ENCODE measurements at places on chromosomes 4 and X. TPM values are rescaled to one million over a fixed set of nuclear protein-coding genes. Genes with fewer than 3 reads are reported as not detected.

Gene ASB12
- total RNA-seq, result 23.8 TPM

Gene CSAG2
- total RNA-seq, result not detected

Gene POU3F4
- not detected for total RNA-seq

Gene TBL1X
- 8.9 TPM for total RNA-seq

Gene ODAPH
- not detected for total RNA-seq

Gene POU4F2
- not detected for total RNA-seq

Gene CSAG3
- not detected for total RNA-seq

Gene EDNRA
- 8.4 TPM for total RNA-seq

GRCh38 chr4:87220094-87220822 is at the start of gene KLHL8:
Gene KLHL8, minus strand, starts transcription at chr4:87220618. Its CDS starts 25,079 bp downstream, at chr4:87195539.
- DNase-seq, result peak; percentile 54

- DNase-seq, result no peak
Observed at GRCh38 chr4:152089584-152089983, 328.8 kb upstream of the GATB start.

DNA sequence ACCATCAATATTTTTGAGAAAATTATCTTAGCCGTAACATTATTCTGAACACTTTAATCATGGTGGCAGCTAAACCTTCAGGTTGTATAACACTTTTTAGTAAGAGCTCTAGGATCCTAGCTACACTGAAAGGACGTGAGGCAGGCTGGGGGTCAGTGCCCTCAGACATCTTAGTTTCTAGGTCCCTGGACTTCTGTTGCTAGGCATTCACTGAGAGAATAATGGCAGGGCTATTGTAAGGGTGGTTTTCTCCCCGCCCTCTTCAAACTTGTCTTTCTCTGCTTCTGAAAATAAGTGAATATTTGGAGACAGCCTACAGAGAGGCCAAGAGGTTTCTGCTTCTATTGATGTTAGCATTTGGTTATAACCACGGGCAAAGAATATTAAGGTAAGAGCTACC is 15.4 kb upstream of the MMRN1 start:
- no peak for DNase-seq

GRCh38 chrX:81259020-81259713 is 57.3 kb downstream of the SH3BGRL start:
- no peak for DNase-seq

- DNase-seq, result no peak
Observed at GRCh38 chr4:16225167-16225862, 956 bp downstream of the TAPT1 start.

GRCh38 chrX:118455013-118455412 is 40.6 kb upstream of the DOCK11 start:
- no peak for DNase-seq

DNA sequence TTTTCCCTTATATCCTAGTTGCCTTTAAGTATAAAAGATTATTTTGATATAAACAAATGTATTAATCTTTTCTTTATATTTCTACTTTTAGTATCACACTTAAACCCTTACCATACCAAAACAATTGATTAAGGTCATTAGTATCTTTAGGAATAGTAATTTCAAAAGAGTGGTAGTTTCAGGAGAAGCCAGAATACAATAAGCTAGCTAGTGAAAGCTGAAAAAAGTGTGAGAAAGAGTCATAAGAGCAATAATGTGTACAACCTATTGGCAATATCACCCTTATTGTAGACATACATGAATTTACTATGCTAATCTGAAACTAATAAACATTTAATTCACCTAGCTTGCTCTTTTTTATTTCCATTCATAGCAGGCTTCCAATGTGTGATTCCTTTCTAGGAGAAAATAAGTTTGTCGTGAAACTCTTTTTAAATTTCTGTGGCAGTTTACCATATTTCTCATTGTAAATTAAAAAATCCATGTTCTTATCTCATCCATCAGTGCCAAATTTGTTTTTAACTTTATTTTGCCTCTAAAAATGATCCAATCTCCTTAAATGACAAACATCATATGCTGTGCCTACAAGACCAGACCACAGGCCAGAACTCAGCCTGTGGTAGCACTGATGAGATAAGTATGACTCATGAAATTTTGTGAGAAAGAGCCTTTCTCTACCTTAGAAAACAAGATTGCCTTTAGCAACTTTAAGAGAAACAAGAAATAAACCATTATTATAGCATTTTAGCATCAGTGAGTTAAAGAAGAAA is 8.1 kb downstream of the NEK1 start:
- DNase-seq, result no peak

DNA sequence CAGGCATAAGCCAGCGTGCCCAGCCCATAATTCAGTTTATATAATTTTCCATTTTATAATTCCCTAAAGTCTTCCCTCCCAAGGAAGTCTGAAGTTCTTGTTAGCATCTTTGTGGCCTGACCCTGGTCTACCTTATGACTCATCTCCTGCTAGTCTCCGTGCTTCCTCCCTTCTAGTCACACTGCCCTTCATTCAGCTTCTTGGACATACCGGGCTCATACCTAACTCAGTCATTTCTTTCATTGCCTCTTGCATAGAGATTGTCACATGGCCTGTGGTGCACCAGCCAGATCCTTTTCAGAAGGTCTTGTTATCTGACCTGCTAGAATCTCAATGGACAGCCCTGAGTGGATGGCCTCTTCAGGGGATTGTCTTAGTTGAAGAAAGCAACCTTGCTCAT is 22.8 kb upstream of the MAML3 start:
- DNase-seq, result no peak

GRCh38 chr4:169485791-169486742 is 126.3 kb downstream of the NEK1 start:
- DNase-seq, result no peak

- DNase-seq, result no peak
Observed at GRCh38 chr4:147287588-147287890, 193.4 kb upstream of the EDNRA start.

DNA sequence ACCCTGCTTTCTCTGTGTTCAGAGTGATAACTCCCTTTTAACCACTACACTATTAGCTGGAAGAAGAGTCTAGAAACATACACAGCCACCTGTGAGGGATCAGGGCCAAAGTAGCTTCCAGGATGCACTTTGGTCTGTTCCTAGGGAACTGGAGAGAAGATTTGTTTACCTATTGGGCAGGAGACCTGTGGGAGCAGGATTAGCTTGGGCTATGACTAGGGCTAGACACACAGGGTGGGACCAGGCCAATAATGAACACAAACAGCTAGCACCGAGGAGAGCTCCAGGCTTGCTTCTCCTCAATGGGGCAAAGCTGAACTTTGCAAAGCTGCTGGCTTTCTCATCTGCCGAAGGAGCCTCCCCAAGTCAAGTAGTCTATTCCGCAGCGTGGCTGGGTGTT is 24.4 kb upstream of the MAP7D3 start:
- no peak for DNase-seq

- DNase-seq, result no peak
Observed at GRCh38 chrX:119009071-119009470, 34.7 kb downstream of the LONRF3 start.
